H9 (cell line): ENCODE measurements at places on chromosomes 2 and 18.

DNA sequence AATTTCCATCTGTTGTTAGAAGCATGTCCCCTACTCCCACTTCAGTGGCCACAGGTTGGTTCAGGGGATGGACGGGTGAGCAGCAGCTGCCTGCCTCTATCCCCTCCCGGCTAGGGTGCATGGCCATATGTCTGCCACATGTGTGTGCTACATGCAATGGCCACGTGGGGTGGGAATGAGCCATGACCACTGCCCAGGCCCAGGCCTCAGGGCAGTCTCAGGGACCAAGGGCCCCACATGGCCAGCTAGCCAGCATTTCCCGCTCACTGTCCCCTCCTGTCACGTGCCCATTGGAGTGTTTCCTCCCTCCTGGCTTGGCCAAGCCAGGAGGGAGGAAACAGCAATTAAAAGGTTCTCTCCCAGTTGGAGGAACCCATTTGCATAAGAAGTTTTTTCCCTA lies 117.1 kb downstream of the KCNS3 start:
- no peak for DNase-seq

- DNase-seq: no peak
These were observed 153.3 kb downstream of the METTL4 start for GRCh38 chr18:2417861-2418610.

- DNase-seq: no peak
These were observed 481.1 kb downstream of the CBLN2 start for GRCh38 chr18:72063001-72063400.

DNA sequence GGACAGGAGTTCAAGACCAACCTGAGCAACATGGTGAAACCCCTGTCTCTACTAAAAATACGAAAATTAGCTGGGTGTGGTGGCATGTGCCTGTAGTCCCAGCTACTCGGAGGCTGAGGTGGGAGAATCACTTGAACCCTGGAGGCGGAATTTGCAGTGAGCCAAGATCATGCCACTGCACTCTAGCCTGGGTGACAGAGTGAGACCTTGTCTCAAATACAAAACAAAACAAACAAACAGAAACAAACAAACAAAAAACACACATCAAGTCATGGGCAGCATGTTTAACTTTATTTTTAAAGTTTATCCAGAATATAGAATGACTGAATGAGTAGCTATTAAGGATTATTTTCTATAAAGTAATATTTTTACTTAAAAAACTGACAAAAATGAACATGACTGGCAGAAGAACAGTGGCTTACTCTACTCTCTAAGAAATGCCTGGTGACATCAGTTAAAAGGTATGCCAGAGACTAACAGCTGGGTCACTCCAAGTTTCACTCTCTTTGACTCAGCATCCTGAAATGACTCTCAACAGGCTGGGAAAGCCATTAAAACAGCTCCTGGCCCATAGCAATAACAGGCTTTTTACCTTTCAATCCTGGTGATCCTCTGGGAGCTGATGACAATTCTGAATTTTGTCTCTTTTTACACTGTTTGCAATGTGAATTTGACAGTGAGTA lies 281.6 kb upstream of the STON1 start:
- peak; percentile 36 for DNase-seq

GRCh38 chr18:44882163-44882868 lies 201.6 kb downstream of the SETBP1 start:
- no peak for DNase-seq

DNA sequence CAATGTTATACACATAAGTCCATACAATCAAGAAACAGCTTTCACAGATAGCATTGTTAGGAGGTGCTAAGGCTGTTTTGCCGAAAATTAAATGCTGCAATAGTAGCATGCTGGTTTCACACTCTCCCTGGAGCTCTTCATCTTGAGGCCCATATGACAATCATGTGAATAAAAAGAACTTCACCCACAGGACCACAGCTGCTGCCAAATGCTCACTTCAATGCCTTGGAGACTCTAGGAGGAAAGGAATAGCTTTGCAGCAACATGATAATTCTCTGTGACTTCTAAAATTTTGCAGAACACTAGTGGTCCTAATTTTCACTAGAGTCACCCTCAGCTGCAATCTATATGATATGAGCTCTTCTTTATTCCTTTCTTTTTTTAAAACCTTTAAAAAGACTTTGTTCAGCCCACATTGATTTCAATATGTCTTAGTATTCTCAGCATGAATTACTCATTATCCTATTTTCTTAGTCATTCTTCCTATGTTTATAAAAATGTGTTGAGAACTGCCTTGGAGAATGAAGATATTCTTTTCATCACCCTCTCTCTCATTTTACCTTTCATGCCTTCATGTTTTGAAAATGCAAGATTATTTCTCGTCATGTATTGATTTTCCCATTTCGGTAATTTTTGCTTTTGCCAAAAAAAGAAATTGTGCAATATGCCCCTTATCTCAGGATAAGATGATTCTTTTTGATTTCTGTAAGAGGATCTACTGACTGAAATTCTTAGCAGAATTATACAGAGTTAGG lies 108.2 kb downstream of the PDE1A start:
- DNase-seq: no peak

DNA sequence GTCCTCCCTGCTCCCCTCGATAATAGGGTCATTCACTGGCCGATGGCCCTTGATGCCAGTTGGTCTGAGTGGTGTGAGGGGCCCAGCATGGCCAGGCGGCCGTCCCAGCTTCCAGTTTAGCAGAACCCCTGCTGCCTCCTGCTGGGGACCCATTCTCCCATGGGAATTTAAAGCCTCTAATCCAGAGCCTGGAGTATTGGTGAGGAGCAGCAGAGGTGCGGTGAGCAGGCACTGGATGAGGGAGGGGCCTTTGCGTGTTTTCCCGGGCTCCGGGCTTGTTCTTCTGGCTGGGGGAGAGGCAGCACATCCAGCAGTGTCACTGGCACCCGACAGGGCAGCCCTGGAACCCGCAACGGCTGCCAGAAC lies 17.4 kb downstream of the KCNIP3 start:
- no peak for DNase-seq
